ENCODE measurements at places on chromosomes 7 and 10. TPM values are rescaled to one million over a fixed set of nuclear protein-coding genes. Genes with fewer than 3 reads are reported as not detected.

The ACSM6 gene
- total RNA-seq = not detected

The CREM gene
- total RNA-seq = 24.3 TPM

The ZNF467 gene
- 35.3 TPM for total RNA-seq

DNA sequence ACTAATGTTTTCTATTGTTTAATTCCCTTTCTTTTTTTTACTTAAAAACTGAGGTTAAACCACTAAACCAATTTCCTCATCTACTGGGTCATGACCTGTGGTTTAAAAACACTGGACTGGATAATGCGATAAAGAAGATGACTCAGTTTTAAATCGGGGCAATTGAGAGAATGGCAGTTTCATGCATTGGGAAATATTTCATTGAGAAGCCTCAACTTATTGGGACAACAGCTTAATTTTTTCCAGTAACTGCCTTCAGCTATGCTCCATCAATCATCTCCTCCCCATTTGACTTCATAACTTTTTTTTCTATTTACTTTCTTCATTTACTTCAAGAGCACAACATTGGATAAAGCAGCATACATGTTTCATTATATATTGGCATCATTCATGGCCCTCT lies 61.8 kb upstream of the MET start:
- no peaks in the 10 kb centered on the region for H3K4me1 ChIP-seq
- no peaks in the 10 kb centered on the region for H3K36me3 ChIP-seq
- peaks cover 3% of the 10 kb centered on the region for H3K27me3 ChIP-seq
- H3K4me3 ChIP-seq = no peak overlapping the region
- DNase-seq = no peak
- H3K27ac ChIP-seq = no peak overlapping the region

GRCh38 chr7:158351481-158351880 lies 236.1 kb downstream of the PTPRN2 start:
- no peaks in the 10 kb centered on the region for H3K27me3 ChIP-seq
- H3K27ac ChIP-seq = no peak overlapping the region
- H3K4me1 ChIP-seq = no peaks in the 10 kb centered on the region
- no peak for DNase-seq

GRCh38 chr10:42476101-42476500 lies 162.3 kb downstream of the ZNF33B start:
- H3K36me3 ChIP-seq = no peaks in the 10 kb centered on the region
- DNase-seq = no peak
- peak overlapping the region; percentile 11 for H3K27ac ChIP-seq
